ENCODE measurements at places on chromosomes 6 and 20. TPM values are rescaled to one million over a fixed set of nuclear protein-coding genes. Genes with fewer than 3 reads are reported as not detected.

GRCh38 chr6:125008261-125008703, 46.0 kb downstream of the RNF217 start:
- no peaks in the 10 kb centered on the region for H3K27me3 ChIP-seq
- peaks cover 1% of the 10 kb centered on the region for H3K4me1 ChIP-seq
- no peak overlapping the region for H3K27ac ChIP-seq
- DNase-seq = no peak
- H3K36me3 ChIP-seq = peaks cover 4% of the 10 kb centered on the region

DNA sequence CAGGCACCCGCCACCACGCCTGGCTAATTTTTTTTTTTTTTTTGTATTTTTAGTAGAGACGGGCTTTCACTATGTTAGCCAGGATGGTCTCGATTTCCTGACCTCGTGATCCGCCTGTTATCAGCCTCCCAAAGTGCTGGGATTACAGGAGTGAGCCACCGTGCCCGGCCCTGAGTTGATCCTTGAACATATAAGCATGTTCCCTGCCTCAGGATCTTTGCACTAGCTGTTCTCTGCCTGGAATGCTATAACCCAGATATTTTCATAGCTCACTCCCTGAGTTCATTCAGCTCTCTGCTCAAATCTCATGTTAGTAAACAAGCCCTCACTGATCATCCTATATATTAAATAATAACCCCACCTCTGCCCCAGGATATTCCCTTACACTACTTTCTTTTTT, 9.0 kb upstream of the DLK2 start:
- no peaks in the 10 kb centered on the region for H3K4me1 ChIP-seq
- no peak overlapping the region for H3K27ac ChIP-seq
- H3K36me3 ChIP-seq = no peaks in the 10 kb centered on the region
- H3K27me3 ChIP-seq = peaks cover 2% of the 10 kb centered on the region
- H3K4me3 ChIP-seq = no peak overlapping the region

DNA sequence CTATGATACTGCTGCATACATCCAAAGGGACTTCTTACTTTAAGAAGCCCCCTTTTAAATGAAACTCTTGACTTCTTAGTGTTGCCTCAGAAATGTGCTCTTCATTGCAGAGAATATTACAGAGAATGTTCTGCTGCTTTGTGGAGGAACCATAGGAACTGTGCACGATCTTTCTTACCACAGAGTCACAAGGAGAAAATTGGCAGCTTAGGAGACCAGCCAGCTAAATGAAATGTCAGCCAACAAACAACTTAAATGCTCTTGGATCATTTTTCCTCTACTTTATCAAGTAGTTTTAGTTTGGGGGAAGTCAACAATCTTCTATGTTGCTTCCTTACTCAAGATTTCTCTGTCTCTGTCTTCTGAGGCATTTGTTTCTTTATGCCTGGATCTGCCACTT, 125.9 kb upstream of the MLIP start:
- H3K27ac ChIP-seq = no peak overlapping the region
- H3K4me1 ChIP-seq = peaks cover 21% of the 10 kb centered on the region
- H3K27me3 ChIP-seq = no peaks in the 10 kb centered on the region
- no peak overlapping the region for H3K4me3 ChIP-seq
- DNase-seq = no peak

DNA sequence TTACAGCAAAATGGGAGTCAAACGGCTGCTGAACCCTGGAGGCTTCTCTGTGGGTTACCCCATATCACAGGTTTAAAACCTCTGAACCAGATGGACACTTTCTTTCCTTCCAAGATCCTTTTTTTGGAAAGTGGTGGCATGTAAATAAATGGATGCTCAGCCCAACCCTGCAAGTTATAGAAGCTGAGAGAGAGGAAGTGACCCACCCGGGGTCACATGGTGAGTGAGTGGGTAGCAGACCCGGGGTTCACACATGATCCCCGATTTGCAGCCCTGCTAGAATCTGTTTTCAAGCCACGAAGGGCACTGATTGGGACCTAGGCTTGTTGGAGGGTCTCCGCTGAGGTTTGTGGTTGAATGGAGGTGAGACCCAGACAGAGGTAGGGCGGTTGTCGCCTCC, 32.0 kb downstream of the SIRPA start:
- no peaks in the 10 kb centered on the region for H3K4me1 ChIP-seq
- no peak overlapping the region for H3K4me3 ChIP-seq
- no peaks in the 10 kb centered on the region for H3K36me3 ChIP-seq
- no peaks in the 10 kb centered on the region for H3K27me3 ChIP-seq
- no peak for DNase-seq
- H3K27ac ChIP-seq = no peak overlapping the region

DNA sequence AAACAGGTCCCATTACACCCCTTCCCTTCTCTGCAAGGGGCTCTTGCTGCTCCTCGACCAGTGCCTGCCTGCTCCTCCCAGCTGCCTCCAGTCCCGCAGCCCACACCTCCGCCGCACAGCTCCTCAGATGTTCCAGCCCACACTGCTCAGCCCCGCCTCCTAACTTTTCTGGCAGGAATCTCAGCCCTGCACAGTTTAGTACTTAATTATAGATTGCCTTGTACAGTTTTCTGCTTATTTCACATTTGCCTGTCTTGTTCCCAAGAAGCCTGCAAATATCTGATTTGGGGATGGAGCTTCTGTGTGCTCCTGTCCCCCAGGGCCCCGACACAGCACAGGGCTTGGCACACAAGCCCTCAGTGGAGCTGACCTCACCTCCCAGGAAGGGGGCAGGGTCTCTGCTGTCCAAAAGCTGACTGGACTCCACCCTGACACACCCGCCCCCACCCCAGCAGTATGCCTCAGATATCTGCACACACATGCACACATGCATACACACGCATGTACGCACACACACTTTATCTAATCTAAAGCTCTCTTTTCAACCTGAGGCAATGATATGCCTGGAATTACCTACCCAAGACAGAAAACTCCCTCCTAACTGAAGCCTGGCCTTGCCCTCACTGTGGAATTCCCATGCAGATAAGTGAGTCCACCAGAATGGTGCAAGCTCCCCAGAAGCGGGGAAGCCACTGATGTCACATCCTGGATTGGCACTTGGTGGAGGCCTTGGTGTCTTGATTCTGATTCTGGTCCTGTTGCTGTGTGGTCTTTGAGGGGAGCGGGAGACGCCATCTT, 1.2 kb upstream of the PNPLA1 start:
- H3K27me3 ChIP-seq = no peaks in the 10 kb centered on the region
- H3K4me1 ChIP-seq = no peaks in the 10 kb centered on the region
- peak; percentile 74 for DNase-seq
- no peak overlapping the region for H3K4me3 ChIP-seq
- no peak overlapping the region for H3K27ac ChIP-seq

DNA sequence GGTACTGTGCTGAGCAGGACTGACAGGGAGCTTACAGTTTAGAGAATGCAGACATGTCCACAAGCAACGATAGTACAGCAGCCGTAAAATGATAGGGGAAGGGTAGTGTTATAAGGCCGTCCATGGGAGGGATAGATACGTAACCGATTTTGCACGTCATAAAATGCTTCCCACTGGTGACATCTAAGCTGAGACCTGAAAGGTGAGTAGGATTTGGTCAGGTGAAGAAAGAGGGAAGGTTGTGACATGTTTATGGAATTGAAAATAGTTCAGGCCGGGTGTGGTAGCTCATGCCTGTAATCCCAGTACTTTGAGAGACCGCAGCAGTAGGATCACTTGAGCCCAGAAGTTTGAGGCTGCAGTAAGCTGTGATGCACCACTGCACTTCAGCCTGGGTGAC, 25.6 kb downstream of the SNX9 start:
- H3K27me3 ChIP-seq = no peaks in the 10 kb centered on the region
- H3K36me3 ChIP-seq = no peaks in the 10 kb centered on the region
- H3K4me3 ChIP-seq = no peak overlapping the region
- no peak overlapping the region for H3K27ac ChIP-seq
- H3K4me1 ChIP-seq = peaks cover 4% of the 10 kb centered on the region

DNA sequence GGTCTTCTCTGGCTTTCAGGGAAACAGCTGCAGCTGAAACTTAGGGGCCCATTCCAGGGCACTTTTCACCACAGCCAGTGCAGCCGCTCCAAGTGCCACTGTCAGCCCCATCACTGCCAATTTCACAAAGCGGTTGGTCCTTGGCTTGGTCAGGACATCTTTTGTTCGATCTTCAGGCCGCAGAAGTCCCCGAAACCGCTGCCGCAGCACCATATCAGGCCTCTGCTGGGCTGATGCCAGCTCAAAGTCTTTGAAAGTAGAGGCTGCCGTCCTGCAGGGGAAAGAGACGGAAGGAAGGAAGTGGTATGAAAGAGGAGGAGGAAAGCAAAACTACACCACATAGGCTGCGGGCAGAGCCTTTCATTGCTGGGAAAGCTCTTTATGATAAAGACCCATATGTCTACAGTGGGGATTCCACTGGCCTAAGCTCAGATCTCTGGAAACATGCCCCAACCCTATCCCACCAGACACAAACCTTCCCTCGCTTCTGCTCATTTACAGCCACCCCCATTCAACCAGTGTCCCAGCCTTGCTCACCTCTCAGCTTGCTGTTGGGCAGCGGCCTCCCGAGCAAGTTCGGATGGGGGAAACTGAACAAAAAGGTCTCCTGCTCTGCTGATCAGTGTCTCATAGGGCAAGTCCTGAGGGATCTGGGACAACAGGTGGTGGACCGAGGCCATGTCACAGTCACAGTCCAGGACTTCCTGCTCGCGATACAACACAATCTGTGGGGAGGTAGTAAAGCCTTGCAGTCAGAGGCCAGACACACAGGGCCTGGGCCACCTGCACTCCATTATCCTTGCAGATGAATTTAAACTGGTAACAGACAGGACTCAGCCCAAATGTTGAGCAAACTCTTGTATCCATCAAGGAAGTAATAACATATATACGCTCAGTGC, 23.5 kb downstream of the TBC1D20 start:
- H3K4me3 ChIP-seq = no peak overlapping the region
- no peak for DNase-seq
- no peaks in the 10 kb centered on the region for H3K27me3 ChIP-seq
- no peaks in the 10 kb centered on the region for H3K4me1 ChIP-seq
- H3K27ac ChIP-seq = peak overlapping the region; percentile 59

GRCh38 chr6:45423824-45424450, 46.2 kb upstream of the SUPT3H start:
- H3K27me3 ChIP-seq = peaks cover 75% of the 10 kb centered on the region
- H3K4me1 ChIP-seq = peaks cover 37% of the 10 kb centered on the region
- H3K27ac ChIP-seq = no peak overlapping the region
- no peaks in the 10 kb centered on the region for H3K36me3 ChIP-seq
- DNase-seq = peak; percentile 37

DNA sequence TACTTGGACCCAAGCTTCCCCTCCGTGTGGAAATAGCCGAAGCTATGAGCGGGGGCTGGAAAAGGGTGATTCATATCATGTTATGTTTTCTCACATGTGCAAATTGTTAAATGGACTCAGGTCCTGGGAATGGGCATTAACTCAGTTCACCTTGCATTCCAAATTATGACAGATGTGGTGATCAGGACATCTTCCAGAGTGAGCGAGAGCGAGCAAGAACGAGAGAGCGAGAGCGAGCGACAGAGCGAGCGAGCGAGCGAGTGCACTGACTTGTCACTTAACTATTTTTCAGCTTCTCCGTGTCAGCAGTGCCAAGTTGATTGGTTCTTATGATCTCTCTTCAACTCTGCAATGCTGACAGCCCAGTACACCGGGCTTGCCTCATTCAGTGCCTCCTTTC, 437.4 kb upstream of the NRSN1 start:
- no peaks in the 10 kb centered on the region for H3K27me3 ChIP-seq
- no peaks in the 10 kb centered on the region for H3K36me3 ChIP-seq
- H3K27ac ChIP-seq = no peak overlapping the region
- DNase-seq = no peak
- H3K4me1 ChIP-seq = no peaks in the 10 kb centered on the region

GRCh38 chr6:32086661-32087573, 22.2 kb downstream of the TNXB start:
- peaks cover 7% of the 10 kb centered on the region for H3K36me3 ChIP-seq
- no peak overlapping the region for H3K27ac ChIP-seq
- no peak overlapping the region for H3K4me3 ChIP-seq
- DNase-seq = no peak
- peaks cover 10% of the 10 kb centered on the region for H3K4me1 ChIP-seq
- H3K27me3 ChIP-seq = peaks cover 3% of the 10 kb centered on the region

GRCh38 chr6:106152952-106153351, 66.8 kb downstream of the PRDM1 start:
- no peak overlapping the region for H3K27ac ChIP-seq
- H3K4me1 ChIP-seq = peaks cover 7% of the 10 kb centered on the region
- H3K4me3 ChIP-seq = no peak overlapping the region
- DNase-seq = no peak
- no peaks in the 10 kb centered on the region for H3K36me3 ChIP-seq

GRCh38 chr6:116229287-116229913, 24.5 kb downstream of the TSPYL4 start:
- H3K27me3 ChIP-seq = no peaks in the 10 kb centered on the region
- no peaks in the 10 kb centered on the region for H3K4me1 ChIP-seq
- H3K27ac ChIP-seq = no peak overlapping the region
- no peak overlapping the region for H3K4me3 ChIP-seq

GRCh38 chr6:40674170-40674569, 87.0 kb upstream of the LRFN2 start:
- no peak for DNase-seq
- H3K4me3 ChIP-seq = no peak overlapping the region
- H3K36me3 ChIP-seq = no peaks in the 10 kb centered on the region
- no peaks in the 10 kb centered on the region for H3K4me1 ChIP-seq

DNA sequence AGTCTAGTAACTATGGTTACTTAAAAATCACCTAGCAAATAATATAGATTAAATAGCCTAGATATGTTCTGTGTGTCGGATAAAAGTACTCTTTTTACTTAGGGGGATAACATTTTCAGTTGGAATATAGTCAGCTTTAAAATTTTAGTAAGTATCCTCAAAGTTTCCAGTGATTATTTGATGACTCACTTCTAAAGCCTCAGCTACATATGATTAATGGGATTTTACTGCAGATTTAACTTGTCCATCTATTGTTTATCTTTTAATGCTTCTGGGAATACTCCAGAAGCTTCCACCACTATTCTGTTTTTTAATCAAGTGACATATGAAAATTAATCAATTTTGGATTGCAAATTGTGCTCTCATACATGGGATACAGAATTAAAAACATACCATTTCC, 8.7 kb upstream of the TENT5A start:
- no peaks in the 10 kb centered on the region for H3K36me3 ChIP-seq
- DNase-seq = no peak
- no peak overlapping the region for H3K4me3 ChIP-seq
- H3K4me1 ChIP-seq = no peaks in the 10 kb centered on the region

- H3K27ac ChIP-seq = no peak overlapping the region
- H3K36me3 ChIP-seq = no peaks in the 10 kb centered on the region
- no peak overlapping the region for H3K4me3 ChIP-seq
- DNase-seq = no peak
These were observed 90.7 kb downstream of the ANKRD60 start for GRCh38 chr20:58137651-58138265.

GRCh38 chr20:20130399-20130798, 78.1 kb downstream of the CFAP61 start:
- H3K27ac ChIP-seq = no peak overlapping the region
- H3K36me3 ChIP-seq = no peaks in the 10 kb centered on the region
- no peaks in the 10 kb centered on the region for H3K27me3 ChIP-seq
- H3K4me3 ChIP-seq = no peak overlapping the region
- DNase-seq = no peak

SLC22A16 gene
- total RNA-seq = 1.3 TPM

ANGPT4 gene
- 0.67 TPM for total RNA-seq

PPP1R16B gene
- total RNA-seq = 15.0 TPM

RRAGD gene
- 40.2 TPM for total RNA-seq

FAM184A gene
- 63.4 TPM for total RNA-seq

OTOR gene
- total RNA-seq = not detected

HLA-DMB gene
- 42.3 TPM for total RNA-seq

FLOT1 gene
- total RNA-seq = 88.0 TPM

VWA7 gene
- total RNA-seq = 14.2 TPM

GRM1 gene
- 0.09 TPM for total RNA-seq

SPATS1 gene
- total RNA-seq = 4.4 TPM

SLC32A1 gene
- not detected for total RNA-seq

Measured in lung (tissue), 17 donors.